ENCODE measurements at places on chromosomes 12 and 14.

DNA sequence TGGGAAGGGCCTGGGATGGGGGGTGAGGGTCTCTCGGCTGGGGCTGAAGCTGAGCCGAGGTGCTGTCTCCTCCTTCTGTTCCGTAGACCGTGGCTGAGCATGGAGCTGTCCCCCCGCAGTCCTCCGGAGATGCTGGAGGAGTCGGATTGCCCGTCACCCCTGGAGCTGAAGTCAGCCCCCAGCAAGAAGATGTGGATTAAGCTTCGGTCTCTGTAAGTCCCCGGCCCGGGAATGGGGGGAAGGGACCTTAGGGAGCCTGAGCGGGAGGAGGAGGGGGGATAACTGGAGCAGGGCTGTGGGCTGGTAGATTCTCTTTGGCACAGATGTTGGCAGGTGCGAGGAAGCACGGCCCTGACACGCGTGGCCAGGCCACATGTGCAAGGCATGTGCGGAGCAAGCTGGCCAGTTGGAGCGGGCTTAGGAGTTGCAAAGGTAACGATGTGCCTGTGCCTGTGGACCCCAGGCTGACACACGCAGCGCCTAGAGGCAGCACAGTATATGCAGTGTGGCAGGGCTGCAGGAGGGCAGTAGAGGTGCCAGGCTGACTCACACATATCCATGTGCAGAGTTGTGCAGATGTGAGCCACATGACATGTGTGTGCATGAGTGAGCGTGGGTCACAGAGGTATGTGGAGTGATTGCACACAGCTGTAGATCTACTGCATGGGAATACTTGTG lies 512 bp downstream of the PDE1B start:
- DNase-seq, result no peak

DNA sequence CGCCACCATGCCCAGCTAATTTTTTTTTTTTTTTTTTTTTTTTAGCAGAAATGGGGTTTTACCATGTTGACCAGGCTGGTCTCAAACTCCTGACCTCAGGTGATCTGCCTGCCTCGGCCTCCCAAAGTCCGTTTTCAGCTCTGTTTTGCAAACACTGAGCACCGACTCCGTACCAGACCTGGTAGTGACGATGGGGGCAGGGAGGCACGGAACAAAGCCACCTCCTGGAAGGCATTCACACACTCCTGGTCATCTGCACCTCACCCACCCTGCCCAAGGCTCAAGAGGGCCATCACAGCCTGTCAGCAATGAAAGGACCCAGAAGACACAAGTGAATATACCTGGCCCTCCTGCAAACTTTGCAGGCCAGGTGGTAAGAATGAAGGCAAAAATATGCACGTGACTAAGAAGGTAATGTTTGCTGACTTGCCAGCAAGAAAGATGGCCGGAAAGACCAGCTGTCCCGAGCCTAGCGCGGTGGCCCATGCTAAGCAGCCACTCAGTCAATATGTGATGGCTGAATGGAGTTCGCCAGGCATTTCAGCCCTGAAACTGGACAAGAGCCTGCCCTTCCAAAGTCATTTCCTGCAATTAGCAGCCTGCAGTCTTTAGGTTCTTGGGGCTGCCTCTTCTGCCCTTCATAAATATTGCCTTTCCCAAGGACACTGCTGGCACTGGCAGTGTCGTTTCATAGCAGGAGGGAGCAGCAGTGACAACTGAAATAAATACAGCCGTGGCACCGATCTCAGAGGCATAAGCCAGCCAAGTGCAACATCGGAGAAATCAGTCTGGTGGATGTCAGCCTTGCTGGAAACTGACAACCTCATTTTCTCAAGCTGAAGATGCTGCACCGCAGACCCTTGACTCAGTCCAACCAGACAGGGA lies 17.6 kb downstream of the MMAB start:
- DNase-seq, result no peak

DNA sequence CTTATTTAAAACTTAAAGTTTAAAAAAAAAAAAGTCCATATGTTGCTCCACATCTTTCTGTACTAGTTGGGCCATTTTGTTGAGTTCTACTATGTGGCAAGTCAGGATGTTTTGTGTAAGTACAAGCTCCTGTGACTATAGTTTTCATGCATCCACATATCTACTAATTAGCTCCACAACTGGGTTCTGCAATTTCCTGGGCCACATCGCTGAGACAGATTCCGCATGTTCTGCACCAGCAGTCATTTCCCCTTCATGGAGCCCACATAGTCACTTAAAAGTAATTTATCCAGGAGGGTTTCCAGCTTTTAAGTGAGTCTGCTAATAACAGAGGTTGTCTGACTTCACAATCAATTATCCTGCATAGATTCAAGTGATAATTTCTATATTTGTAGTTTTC lies 461.4 kb downstream of the ZFP36L1 start:
- DNase-seq, result no peak

- no peak for DNase-seq
These were observed 247.9 kb upstream of the RTL1 start for GRCh38 chr14:101151226-101151926.

DNA sequence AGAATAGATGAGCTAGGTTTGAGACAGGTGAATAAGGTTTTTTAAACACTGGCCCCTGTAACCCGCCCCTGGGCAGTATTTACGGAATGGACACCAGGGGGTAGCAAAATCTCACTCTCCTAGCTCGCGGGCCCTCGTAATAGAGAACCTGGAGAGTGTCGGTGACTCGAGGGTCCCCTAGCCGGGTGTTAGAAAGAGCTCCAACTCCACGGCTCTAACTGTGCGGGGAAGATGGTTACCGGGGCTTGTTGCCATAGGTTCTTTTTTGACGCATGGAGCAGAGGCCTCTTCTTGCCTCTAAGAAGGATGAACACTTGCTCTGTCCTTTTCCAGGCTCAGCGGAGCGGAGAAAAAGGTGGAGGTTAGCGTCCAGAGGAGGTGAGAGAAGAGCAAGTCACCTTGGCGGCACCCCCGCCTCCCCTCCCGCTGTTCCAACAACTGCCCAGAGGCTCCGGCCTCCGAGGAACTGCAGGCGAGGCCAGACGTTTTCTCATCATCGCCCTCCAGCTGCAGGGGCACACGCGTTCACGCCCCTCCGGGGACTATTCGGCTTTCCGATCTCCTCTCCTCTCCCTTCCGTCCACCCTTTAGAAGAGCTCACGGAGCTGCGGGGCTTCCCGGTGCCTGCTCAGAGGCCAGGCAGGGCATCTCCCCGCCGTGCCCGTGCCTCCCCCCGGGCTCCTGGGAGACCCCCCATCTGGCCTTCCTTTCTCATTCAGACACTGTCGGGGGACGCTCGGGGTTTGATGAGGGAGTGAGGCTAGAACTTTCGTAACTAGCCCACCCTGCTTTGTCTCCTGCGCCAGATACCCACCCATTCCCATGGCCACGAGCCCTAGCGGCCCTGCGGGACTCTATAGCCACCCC lies 1.4 kb upstream of the ARHGEF40 start:
- peak; percentile 20 for DNase-seq

- peak; percentile 96 for DNase-seq
These were observed 233.5 kb downstream of the EFCAB11 start for GRCh38 chr14:89720741-89721729.

GRCh38 chr12:19886065-19886464 lies 446.8 kb downstream of the AEBP2 start:
- no peak for DNase-seq

DNA sequence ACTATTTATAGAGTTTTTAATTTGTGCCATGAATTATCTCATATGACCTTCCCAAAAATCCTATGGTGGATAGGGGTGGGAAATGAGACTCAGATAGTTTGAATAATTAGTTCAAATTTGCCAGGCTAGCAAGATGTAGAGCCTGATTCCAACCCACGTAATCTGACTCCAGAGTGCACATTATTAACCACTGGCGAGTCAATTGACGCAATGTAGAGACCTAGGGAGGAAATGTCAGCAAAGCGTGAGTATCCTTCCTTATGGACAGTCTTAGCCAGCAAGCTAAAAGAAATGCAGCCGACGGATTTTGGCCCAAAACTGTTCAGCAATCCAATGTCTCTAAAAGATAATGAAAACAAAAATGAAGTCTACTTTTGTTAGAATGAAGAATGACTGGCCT lies 193.3 kb upstream of the KRR1 start:
- no peak for DNase-seq

DNA sequence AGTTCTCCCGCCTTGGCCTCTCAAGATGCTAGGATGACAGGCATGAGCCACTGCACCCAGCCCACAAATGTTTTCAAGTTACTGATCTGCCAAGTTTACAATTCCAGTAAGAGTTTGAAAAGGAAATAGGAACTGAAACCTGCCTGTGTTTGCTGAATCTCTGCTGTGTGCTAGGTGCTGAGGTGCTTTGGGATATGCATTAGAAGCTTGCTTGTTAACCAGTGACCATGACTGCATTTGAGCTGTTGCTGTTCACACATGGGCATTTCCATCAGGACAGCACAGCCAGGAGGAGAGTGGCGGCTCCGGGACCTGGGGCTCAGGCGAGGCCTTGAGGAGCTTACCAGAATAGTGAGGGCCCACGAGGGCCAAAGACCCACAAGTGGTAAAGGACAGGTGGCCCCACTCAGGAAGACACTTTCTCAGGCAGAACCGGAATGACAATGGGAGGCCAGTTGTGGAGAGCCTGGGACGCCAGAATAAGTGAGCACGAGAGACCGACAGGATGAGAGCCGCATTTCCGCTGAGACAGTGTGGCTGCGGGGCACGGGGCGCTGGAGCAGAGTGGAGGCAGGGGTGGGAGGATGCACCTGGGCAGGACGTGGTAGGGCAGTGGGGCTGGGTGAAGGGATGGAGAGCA lies 54.5 kb upstream of the MMP17 start:
- peak; percentile 86 for DNase-seq

DNA sequence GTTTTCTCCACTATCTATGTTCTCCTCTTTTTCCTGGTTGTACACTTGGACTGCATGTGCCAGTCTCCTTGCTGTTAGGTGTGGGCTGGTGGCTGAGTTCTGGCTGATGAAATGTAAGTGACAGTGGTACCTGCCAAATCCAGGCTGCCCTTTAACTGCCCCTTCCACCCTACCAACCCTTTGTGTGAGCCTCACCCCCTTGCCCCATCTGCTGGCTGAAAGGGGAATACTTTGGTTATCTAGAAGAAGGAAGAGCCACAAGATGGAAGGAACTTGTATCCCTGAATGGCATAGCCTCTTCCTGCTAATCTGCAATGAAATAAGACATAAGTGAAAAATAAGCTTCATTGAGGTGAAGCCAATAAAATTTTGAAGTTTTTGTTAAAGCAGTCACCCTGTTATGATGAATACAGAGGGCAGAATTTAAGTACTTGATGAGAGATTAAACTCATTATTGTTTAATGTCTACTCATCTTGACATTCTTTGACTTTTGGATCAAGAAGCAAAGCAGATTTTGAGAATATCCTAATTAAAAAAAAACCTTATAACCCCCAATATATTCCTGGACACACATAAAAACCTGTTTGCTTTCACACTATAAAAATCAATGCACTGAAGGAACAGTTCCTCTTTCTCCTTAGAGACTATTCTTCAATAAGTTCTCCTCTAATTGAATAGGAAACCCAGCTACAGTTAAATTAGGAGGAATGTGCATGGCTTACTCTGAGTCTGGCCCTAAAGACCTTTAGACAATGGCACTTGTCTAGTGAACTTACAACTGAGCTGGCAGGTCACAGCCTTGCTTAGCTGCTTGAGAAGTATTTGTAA lies 262.6 kb upstream of the BTG1 start:
- DNase-seq, result peak; percentile 39

DNA sequence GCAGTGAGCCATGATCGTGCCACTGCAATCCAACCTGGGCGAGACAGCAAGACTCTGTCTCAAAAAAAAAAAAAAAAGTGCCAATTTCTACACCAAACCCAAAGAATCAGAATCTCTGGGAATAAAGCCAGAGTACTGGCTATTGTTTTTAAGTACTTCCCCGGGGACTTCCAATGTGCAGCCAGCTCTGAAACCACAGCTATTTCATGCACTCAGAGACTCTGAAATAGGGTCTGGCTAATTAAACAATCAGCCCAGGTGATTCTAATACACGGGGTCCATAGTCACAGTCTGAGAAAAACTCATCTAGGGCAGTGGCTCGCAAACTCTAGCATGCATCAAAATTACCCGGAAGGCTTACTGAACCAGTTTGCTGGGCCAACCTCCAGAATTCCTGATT lies 56.3 kb downstream of the SIX6 start:
- no peak for DNase-seq

DNA sequence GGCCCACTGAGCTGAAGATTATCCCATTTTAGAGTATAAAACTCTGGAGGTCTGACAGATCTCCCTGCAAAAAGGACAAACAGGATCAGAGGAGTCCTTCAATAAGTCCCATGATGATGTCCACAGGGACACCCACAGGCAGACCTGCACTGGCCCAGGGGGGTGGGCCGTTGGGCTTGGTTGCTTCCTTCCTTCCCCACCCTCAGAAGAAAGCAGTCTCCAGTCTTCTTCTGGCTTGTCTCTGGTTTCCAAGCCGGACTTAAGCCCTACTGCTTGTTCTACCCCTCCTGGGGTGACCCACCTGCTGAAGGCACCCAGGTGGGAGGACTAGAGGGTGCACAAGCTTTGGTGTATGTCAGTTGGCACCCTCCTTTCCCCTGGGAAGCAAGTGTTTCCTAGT lies 209.0 kb downstream of the ANO2 start:
- DNase-seq, result no peak

GRCh38 chr14:67943947-67944346 lies 124.4 kb downstream of the RAD51B start:
- peak; percentile 64 for DNase-seq

GRCh38 chr12:96810057-96810456 lies 97.0 kb upstream of the NEDD1 start:
- DNase-seq, result no peak

- no peak for DNase-seq
These were observed 24.8 kb downstream of the ATF7 start for GRCh38 chr12:53601296-53601847.

DNA sequence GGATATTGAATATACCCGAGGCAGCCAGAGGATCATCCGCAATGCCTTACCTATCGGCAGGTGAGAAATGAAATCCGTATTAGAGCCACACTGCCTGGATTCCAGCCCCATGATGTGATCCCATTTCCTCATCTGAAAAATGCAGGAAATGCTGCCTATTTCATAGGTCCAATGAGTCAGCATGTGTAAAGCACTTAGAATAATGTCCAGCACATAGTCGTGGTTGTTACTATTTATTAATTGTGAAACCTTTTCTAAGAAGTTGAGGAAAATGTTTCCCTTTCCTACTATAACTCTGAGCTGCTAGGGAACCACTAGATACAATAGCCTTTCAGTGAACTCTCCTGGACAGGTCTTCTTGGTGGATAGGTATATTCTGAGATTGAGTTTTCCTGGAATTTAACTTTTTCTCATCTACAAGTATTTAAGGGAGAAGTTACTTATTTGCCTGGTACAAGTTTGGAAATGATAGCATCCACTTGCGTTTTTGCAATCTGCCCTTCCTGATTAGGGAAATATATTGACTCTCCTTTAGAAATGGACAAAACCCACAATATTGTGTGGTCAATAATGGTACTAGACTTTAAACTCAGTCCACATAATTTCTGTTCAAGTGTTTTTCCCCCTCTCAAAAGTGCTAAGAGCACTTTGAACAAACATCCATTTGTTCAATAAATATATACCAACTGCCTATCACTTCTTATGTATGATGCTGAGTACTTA lies 12.2 kb downstream of the POLR3B start:
- DNase-seq, result no peak

Measured in Jurkat, Clone E6-1 (cell line).